ENCODE measurements at places on chromosomes 2 and 18. TPM values are rescaled to one million over a fixed set of nuclear protein-coding genes. Genes with fewer than 3 reads are reported as not detected.

DNA sequence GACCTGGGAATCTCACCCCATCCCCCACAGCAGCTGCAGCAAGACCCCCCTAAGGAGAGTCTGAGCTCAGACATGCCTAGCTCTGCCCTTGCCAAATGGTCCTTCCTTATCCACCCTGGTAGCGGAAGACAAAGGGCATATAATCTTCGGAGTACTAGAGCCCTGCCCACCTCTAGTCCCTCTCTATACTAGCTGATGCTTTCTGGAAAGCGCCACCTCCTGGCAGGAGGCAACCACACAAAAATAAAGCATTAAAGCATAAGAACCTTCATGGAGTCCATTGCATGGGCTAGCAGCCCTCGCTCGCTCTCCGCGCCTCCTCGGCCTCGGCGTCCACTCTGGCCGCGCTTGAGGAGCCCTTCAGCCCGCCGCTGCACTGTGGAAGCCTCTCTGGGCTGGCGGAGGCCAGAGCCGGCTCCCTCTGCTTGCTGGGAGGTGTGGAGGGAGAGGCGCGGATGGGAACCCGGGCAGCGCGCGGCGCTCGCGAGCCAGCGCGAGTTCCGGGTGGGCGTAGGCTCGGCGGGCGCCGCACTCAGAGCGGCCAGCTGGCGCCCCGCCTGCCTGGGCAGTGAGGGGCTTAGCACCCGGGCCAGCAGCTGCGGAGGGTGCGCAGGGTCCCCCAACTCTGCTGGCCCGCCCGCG is 941.2 kb downstream of the SUCLG1 start:
- H3K27ac ChIP-seq = no peak overlapping the region
- no peak for DNase-seq
- H3K27me3 ChIP-seq = no peaks in the 10 kb centered on the region
- no peaks in the 10 kb centered on the region for H3K36me3 ChIP-seq
- no peaks in the 10 kb centered on the region for H3K4me1 ChIP-seq

- no peak overlapping the region for H3K27ac ChIP-seq
- H3K27me3 ChIP-seq = peaks cover 8% of the 10 kb centered on the region
- DNase-seq = no peak
- H3K36me3 ChIP-seq = no peaks in the 10 kb centered on the region
- no peaks in the 10 kb centered on the region for H3K4me1 ChIP-seq
These were observed 49.5 kb downstream of the CCDC148 start for GRCh38 chr2:158407031-158407430.

GRCh38 chr2:66434679-66435548 is at the start of gene MEIS1:
Gene MEIS1 (plus strand): TSS chr2:66435125. CDS start chr2:66435857, 732 bp downstream.
- H3K36me3 ChIP-seq = no peaks in the 10 kb centered on the region
- peak within 1 kb of the TSS; percentile 59 for H3K4me3 ChIP-seq
- H3K27me3 ChIP-seq = peaks cover 77% of the 10 kb centered on the region
- no peak within 1 kb of the TSS for H3K27ac ChIP-seq
- peak; percentile 55 for DNase-seq

- H3K36me3 ChIP-seq = peaks cover 34% of the 10 kb centered on the region
- H3K27ac ChIP-seq = no peak overlapping the region
- no peaks in the 10 kb centered on the region for H3K4me1 ChIP-seq
- DNase-seq = no peak
These were observed 30.3 kb downstream of the FAM228A start for GRCh38 chr2:24205131-24205530.

DNA sequence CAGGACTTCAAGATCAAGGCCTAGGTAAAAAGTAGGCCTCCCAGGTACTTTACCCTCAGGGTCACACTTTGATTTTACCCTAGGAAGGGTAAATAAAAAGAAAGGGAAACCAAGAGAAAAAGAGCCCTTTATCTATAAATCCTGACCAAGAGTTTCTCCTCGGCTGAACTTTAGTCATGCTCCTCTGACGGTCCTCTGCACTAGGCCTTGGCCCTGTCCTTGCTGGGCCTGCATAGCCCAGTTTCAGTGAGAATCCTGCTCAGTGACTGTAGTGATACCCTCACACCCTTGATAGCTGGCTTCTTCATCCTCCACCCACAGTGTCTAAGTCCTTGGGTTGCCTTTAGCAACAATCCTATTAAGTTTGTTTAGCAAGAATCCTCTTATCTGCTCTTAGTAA is 20.5 kb upstream of the ITSN2 start:
- no peak overlapping the region for H3K4me3 ChIP-seq
- no peaks in the 10 kb centered on the region for H3K4me1 ChIP-seq
- H3K27ac ChIP-seq = no peak overlapping the region
- no peak for DNase-seq

GRCh38 chr18:62721839-62722795 is 6.8 kb downstream of the PHLPP1 start:
- H3K4me3 ChIP-seq = no peak overlapping the region
- peaks cover 3% of the 10 kb centered on the region for H3K27me3 ChIP-seq
- no peak overlapping the region for H3K27ac ChIP-seq
- H3K4me1 ChIP-seq = peaks cover 39% of the 10 kb centered on the region

DNA sequence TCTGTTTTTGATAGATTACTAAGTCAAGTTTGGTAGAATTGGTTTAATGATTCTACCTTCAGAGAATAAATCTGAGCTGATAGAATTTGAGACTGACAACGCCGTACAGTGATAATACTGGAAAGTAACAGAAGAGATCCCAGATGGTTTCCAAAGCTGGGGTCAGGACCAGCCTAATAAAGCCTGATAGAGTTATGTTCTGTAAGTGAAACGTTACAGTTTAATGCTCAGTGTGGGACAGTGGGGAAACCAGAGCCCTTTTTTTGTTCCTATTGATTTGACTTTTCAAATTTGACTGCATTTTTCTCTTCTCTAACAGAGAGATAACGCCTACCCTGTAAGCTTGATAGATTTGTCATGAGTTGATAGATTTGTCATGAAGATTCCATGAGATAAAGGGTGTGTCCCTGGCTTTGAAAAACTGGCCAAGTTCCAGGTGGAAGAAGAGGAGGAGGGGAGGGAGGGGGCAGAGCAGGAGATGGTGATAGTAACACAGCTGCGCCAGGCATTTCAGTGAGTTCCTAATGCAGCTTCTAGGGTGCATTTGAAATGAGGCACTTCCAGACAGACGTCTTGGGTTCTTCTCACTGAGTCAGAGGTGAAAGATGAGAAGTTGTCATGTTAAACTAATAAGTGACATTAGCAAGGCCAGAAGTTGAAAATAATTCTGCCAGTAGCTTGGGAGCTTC is 65.1 kb downstream of the CERS6 start:
- H3K27ac ChIP-seq = no peak overlapping the region
- no peaks in the 10 kb centered on the region for H3K27me3 ChIP-seq
- H3K4me3 ChIP-seq = no peak overlapping the region
- no peak for DNase-seq
- no peaks in the 10 kb centered on the region for H3K36me3 ChIP-seq

Gene ATP6V1B1
- total RNA-seq = not detected

DNA sequence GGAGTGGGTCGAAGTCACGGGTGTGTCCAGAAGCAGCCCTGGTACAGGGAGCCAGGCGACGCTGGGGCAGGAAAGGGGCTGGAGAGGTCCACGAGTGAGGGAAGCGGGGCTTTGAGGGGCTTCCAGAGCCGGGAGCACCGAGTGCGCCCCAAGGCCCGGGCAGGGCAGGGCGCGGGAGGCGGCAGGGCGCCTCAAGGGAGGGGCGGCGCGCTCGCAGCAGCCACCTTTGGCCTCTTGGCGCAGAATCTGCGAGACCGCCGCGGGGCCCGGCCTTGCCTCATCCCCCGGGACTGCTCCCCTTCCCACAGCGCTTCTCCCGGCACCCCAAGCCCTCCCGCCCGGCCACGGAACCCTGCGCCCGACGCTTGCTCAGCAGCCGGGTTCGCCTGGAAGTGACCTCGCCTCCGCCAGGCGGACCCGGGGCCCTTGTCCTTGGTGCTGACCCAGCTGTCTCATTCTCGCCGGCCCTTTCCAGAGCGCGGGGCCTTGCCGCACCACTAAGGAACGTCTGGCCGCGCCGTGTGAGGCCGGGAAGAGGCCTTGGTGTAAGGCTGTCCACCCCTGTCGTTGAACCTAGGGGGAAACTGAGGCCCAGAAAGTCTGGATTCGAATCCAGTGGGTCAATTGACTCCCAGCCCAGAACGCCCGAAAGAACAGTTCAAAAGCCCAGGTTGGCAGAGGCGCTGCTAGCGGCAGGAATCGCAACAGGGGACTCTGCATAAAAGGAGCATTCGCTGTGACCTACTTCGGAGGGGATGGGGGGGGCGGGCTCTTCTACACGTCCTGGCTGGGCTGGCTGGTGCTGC is 584 bp upstream of the DNER start:
- peaks cover 11% of the 10 kb centered on the region for H3K4me1 ChIP-seq
- H3K4me3 ChIP-seq = peak overlapping the region; percentile 19
- peaks cover 55% of the 10 kb centered on the region for H3K27me3 ChIP-seq
- H3K36me3 ChIP-seq = no peaks in the 10 kb centered on the region

Gene DNAH6
- 0.90 TPM for total RNA-seq

Gene DLGAP1
- not detected for total RNA-seq

GRCh38 chr18:76264198-76264875 is 230.7 kb downstream of the ZNF516 start:
- DNase-seq = no peak
- no peaks in the 10 kb centered on the region for H3K36me3 ChIP-seq
- H3K27ac ChIP-seq = no peak overlapping the region

Gene PAIP2B
- 3.1 TPM for total RNA-seq

Gene RPS27A
- 1,457 TPM for total RNA-seq

GRCh38 chr2:102618452-102619413 is 620 bp upstream of the SLC9A2 start:
- H3K4me3 ChIP-seq = peak overlapping the region; percentile 55
- H3K4me1 ChIP-seq = peaks cover 13% of the 10 kb centered on the region
- DNase-seq = peak; percentile 46
- H3K36me3 ChIP-seq = no peaks in the 10 kb centered on the region

- H3K4me1 ChIP-seq = peaks cover 6% of the 10 kb centered on the region
- DNase-seq = no peak
- H3K27ac ChIP-seq = no peak overlapping the region
- no peaks in the 10 kb centered on the region for H3K36me3 ChIP-seq
- peaks cover 22% of the 10 kb centered on the region for H3K27me3 ChIP-seq
These were observed 32.6 kb upstream of the INSIG2 start for GRCh38 chr2:118055512-118056164.

DNA sequence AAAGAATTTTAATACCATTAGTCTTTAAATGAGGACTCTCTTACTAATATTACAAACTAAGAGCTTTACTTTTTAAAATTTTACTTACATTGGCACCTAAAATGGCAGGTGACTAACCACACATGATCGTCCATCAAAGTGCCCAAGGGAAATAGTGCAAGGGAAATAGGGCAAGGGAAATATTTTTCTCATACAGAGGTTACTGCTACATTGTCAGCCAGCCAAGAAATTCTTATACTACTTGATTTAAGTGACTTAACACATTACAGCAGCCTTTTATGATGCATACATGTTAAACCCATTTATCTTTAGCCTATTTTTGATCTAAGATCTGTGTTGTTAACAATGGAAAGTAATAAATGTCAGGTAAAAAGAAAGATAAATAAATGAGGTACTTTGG is 587.2 kb upstream of the PKDCC start:
- no peaks in the 10 kb centered on the region for H3K36me3 ChIP-seq
- H3K27ac ChIP-seq = no peak overlapping the region

DNA sequence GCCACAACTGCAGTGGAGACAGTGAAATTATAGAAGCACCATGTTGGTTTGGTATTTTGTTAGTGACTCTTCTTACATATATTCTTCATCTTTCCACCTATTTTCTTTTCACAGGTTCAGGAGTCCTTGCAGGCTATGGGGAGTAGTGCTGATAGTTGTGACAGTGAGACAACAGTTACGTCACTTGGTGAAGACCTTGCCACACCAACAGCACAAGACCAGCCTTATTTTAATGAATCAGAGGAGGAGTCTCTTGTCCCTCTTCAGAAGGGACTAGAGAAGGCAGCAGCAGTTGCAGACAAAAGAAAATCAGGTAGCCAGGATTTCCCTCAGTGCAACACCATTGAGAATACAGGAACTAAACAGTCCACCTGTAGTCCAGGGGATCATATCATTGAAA is 23.6 kb downstream of the ITPRID2 start:
- H3K27me3 ChIP-seq = no peaks in the 10 kb centered on the region
- peaks cover 35% of the 10 kb centered on the region for H3K36me3 ChIP-seq
- peaks cover 2% of the 10 kb centered on the region for H3K4me1 ChIP-seq
- H3K4me3 ChIP-seq = no peak overlapping the region

GRCh38 chr2:177882501-177882900 is 190.1 kb downstream of the PDE11A start:
- H3K27me3 ChIP-seq = peaks cover 7% of the 10 kb centered on the region
- no peak overlapping the region for H3K4me3 ChIP-seq
- no peak for DNase-seq
- H3K27ac ChIP-seq = no peak overlapping the region
- H3K36me3 ChIP-seq = no peaks in the 10 kb centered on the region
- no peaks in the 10 kb centered on the region for H3K4me1 ChIP-seq

DNA sequence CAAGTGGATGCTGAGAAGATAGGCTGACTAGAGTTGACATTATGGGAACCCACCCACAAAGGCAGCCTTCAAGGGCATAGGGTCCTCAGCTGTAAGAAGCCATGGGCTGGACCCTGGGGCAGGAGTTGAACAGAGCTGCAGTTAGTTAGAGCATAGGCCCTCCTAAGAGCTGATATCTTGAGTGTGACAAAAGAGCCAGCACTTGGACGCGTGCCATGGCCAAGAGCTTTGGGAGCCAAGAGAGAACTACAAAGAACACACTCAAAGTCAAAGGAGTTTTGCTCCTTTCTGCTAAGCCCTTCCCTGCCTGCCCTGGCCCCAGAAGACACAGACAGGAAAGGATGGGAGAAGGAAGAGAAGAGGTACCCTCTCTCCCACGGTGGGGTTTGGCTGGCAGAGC is 29.9 kb upstream of the AGAP1 start:
- no peak overlapping the region for H3K4me3 ChIP-seq
- peaks cover 3% of the 10 kb centered on the region for H3K27me3 ChIP-seq
- H3K4me1 ChIP-seq = no peaks in the 10 kb centered on the region
- no peak for DNase-seq
- H3K27ac ChIP-seq = no peak overlapping the region

Gene SGO2
- 50.2 TPM for total RNA-seq

Gene ZNF396
- 0.38 TPM for total RNA-seq

DNA sequence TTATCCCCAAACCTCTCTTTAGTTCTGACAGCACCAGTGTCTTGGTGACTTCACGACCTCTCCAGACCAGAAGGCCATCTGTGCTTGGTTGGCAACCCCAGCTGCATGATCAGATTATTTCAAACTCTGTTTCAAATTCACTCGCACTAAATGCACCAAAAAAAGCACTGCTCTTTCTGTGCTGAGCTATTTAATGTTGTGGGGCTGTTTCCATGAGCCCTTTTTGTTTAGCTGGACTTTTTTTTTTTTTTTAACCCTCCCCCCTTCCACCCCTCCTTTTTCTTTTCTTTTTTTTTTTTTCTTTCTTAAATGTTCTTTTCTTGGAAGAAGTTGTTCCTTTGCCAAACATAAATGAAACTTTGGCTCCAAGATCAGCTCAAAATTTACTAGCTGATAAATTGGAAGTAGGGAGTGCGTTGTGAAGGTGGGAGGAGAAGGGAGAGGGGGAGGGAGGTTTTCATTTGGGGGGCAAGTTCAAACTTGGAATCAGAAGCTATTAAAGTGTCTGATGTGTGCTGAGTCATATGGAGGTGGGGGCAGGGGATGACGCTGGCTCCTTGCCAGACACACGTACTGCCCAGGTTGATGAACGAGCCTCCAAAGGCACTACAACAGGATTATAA is 543.0 kb upstream of the TNP1 start:
- peaks cover 14% of the 10 kb centered on the region for H3K4me1 ChIP-seq
- no peak overlapping the region for H3K4me3 ChIP-seq
- no peak overlapping the region for H3K27ac ChIP-seq
- no peaks in the 10 kb centered on the region for H3K27me3 ChIP-seq

GRCh38 chr18:62877411-62878221 is 162.3 kb downstream of the PHLPP1 start:
- H3K4me1 ChIP-seq = peaks cover 32% of the 10 kb centered on the region
- H3K4me3 ChIP-seq = no peak overlapping the region
- no peak overlapping the region for H3K27ac ChIP-seq
- H3K27me3 ChIP-seq = no peaks in the 10 kb centered on the region

All from activated CD8-positive, alpha-beta T cell treated with anti-CD3 and anti-CD28 coated beads for 36 hours (primary cell).